ENCODE measurements at places on chromosomes 3 and 15. TPM values are rescaled to one million over a fixed set of nuclear protein-coding genes. Genes with fewer than 3 reads are reported as not detected.

GRIP2 gene
- total RNA-seq: not detected

TM4SF18 gene
- not detected for total RNA-seq

RSL24D1 gene
- total RNA-seq: 121 TPM

ZBTB20 gene
- total RNA-seq: 1.6 TPM

ABCC5 gene
- 19.7 TPM for total RNA-seq

CFAP91 gene
- 0.26 TPM for total RNA-seq

ACAA1 gene
- 71.6 TPM for total RNA-seq

CCR8 gene
- 5.7 TPM for total RNA-seq

DGKG gene
- total RNA-seq: 0.14 TPM

TYRO3 gene
- 6.2 TPM for total RNA-seq

BFSP2 gene
- not detected for total RNA-seq

C3orf18 gene
- 32.6 TPM for total RNA-seq

RPP25 gene
- total RNA-seq: 13.9 TPM

PLCB2 gene
- 95.7 TPM for total RNA-seq

ACTL6A gene
- 127 TPM for total RNA-seq

OR5K4 gene
- not detected for total RNA-seq

HCN4 gene
- not detected for total RNA-seq

SIN3A gene
- 92.2 TPM for total RNA-seq

CCR3 gene
- total RNA-seq: not detected

ALDH1A3 gene
- not detected for total RNA-seq

RHOV gene
- total RNA-seq: 1.5 TPM

ARPP21 gene
- total RNA-seq: not detected

TLNRD1 gene
- 25.8 TPM for total RNA-seq

C3orf49 gene
- not detected for total RNA-seq

DNAH12 gene
- total RNA-seq: not detected

IMPG2 gene
- 0.05 TPM for total RNA-seq

Measured in activated CD4-positive, alpha-beta T cell treated with anti-CD3 and anti-CD28 coated beads, Interleukin-2, amount 10 ng/mL, durations not matched to agents 24 days and 14 days (primary cell).